Activated T-helper 1 cell treated with anti-CD3 and anti-CD28 coated beads, Interleukin-12 subunit alpha, Interleukin-12 subunit beta, Interleukin-2, Interleukin-4 antibody, amounts not matched to agents 30 ng/mL and 10 ng/mL and 1 ng/mL, durations not matched to agents 14 hours and 24 hours and 36 hours (primary cell): ENCODE measurements at places on chromosomes 16 and 17. TPM values are rescaled to one million over a fixed set of nuclear protein-coding genes. Genes with fewer than 3 reads are reported as not detected.

GRCh38 chr16:66676599-66676998, 19.9 kb downstream of the CMTM4 start:
- no peak for DNase-seq

DNA sequence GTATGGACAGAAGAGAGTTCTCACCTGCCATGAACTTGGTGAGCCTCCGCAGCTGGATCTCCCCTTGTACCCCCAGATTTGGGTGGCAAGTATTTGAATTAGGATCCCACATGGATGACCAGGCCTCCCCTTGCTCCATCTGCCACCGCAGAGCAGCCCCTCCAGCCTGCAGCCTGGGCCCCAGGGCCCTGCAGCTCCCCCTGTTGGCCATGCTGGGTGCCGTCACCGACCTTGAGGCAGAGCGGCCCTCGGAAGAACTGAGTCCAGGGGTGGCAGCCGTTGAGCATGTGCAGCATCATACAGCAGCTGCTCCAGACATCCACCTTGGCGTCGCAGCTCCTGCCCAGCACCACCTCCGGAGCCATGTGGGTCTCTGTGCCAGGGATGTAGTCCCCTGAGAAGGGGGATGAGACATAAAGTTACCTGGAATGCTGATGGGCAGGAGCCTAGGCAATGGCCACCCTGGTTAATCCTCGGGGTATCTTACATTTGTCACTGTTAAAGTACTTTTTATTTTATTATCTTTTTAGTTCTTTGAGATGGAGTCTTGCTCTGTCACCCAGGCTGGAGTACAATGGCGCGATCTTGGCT, 9.0 kb upstream of the SPATA32 start:
- peak; percentile 29 for DNase-seq

GRCh38 chr17:28385406-28385805, 13.9 kb downstream of the SARM1 start:
- DNase-seq = no peak

- DNase-seq = no peak
Observed at GRCh38 chr17:19248151-19248927, 11.2 kb downstream of the EPN2 start.

DNA sequence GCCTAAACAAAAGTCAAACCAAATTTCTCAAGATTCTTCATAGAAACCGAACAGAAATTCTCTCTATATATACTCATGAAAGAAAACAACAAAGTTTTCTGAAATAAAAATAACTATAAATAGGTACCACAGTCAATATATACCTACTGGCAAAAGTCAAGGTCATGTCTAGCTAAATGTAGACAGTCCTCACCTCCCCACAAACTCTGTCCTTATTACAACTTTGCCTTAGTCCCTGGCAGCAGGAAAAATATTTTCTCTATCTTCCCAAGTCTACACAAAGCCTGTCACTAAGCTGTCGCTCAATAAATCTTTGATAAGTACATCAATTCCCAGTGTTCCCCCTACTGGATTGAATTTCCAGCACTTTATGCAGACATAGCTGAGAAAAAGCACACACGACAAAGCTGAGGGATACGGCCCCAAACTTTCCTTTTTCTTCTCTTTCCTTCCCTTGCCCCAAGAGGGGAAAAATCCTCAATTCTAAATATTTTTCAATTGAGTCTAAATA, 2.7 kb downstream of the CFAP20 start:
- no peak for DNase-seq

DNA sequence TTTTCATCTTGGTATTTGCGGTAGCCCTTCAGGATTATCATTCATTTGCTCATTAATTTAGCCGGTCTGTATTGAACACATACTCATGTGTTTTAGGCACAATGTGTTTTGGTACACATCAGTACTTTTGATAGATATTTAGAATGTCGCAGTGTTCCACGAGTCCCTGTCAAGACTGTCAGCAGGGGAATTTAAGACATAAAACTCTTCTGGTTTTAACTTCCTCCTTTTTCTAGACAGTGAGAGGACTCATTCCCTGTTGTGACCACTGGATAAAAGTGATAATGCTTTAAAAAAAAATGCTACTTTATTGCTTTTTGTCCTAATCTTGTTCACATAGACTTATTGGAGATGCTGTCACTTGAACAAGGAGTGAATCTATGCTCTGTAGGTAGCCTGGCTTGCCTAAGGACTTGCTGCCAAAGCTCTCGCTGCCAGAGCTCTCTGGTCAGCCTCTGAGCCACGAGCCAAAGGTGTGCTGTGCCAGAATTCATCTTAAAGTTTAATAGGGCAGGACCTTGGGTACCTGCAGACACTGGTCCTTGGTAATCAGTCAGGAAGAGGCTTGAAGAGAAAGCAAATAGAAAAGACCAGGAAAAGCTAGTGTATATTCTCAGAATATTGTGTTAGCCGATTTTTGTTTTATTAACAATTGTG, 5.4 kb downstream of the DCAF7 start:
- DNase-seq = no peak

Gene CFAP97D1
- total RNA-seq = not detected in 2 replicates

- DNase-seq = no peak
Observed at GRCh38 chr16:79648826-79649225, 48.3 kb upstream of the MAF start.

Gene TMEM231
- 4.5 and 4.7 TPM in 2 replicates for total RNA-seq

GRCh38 chr17:33201283-33201682, 91.8 kb downstream of the ASIC2 start:
- no peak for DNase-seq

Gene GGT6
- total RNA-seq = not detected in 2 replicates

DNA sequence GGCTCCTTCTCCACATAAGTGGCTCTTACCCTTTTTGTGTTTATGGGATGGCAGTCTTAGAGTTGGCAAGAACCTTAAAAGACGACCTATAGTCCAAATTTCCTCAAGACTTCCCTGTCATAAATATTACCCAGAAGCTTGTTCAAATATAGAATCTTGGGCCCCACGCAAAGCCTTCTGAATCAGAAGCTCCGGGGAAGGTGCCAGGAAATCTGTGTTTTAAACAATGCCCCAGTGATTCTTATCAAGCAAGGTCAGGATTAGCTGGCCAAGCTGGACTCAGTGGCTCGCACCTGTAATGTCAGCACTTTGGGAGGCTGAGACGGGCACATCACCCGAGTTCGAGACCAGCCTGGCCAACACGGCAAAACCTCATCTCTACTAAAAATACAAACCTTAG, 85.7 kb downstream of the TIMM22 start:
- DNase-seq = no peak

Gene SSTR5
- not detected in 2 replicates for total RNA-seq

DNA sequence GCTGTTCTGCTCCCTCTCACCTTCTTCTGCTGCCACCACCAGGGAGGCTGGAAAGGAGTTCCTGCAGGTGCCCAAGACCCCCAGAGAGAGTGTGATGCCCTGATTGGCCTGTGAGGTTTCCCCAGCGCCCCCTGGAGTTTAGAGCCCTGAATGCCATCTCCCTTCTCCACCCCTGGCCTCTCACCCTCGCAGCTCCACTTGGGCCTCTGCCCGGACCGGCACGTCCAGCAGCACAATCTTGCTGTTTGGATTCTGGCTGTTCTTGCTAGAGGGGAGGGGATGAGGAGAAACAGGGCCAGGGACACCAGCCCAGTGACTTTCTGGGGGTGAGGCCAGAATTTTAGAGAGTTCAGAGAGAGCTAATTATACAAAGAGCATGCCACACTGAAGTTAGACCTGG, 12.5 kb upstream of the FAM171A2 start:
- DNase-seq = no peak

Gene WNT9B
- not detected in 2 replicates for total RNA-seq

Gene CORO6
- 5.1 and 6.4 TPM in 2 replicates for total RNA-seq

- DNase-seq = no peak
Observed at GRCh38 chr17:34974794-34975785, 5.2 kb upstream of the LIG3 start.

DNA sequence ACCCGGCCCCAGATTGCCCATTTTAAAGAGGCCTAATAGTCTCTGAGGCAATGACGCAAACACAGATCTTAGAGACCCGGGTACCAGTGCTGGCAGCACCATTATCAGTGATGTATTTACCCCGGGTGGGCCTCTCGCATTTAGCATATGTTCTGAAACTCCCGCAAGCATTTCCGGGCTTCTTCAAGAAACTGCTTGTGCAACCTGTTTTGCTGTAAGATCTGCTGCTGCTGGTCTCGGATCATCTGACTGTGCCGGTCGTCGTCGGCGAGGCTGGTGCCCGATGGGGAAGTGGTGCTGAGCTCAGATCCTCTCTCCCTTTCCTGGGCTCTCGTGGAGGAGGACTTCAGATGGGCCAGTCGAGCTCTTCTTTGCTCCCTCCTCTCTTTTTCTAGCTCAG, 12.5 kb downstream of the CEP295NL start:
- peak; percentile 54 for DNase-seq

Gene SPN
- 191 and 196 TPM in 2 replicates for total RNA-seq

- DNase-seq = no peak
Observed at GRCh38 chr16:90061437-90061836, 15.7 kb downstream of the PRDM7 start.

Gene HCFC1R1
- total RNA-seq = 30.0 and 30.9 TPM in 2 replicates

- DNase-seq = no peak
Observed at GRCh38 chr17:65287040-65287439, 149.9 kb downstream of the RGS9 start.

DNA sequence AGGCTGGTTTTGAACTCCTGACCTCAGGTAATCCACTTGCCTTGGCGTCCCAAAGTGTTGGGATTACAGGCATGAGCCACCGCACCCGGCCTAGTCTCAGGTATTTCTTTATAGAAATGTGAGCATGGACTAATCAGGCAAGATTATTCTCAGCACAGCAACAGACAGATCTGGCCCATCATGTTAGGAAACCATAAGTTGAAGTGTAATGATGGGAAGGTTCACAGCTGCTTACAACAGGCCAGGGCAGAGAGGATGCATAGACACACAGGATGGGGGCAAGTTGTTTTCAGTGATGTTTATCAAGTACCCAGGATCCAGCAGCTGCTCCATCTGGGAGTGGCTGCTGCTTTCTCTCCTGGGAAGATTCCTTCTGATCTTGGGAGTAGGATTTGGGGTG, 16.6 kb upstream of the NOS2 start:
- DNase-seq = no peak

- no peak for DNase-seq
Observed at GRCh38 chr17:10744501-10745000, 14.7 kb upstream of the TMEM220 start.

GRCh38 chr17:30173649-30174048, 57.0 kb downstream of the NSRP1 start:
- no peak for DNase-seq

Gene NLRC3
- total RNA-seq = 21.8 and 24.4 TPM in 2 replicates

- DNase-seq = no peak
Observed at GRCh38 chr16:87169509-87169995, 147.6 kb downstream of the C16orf95 start.

DNA sequence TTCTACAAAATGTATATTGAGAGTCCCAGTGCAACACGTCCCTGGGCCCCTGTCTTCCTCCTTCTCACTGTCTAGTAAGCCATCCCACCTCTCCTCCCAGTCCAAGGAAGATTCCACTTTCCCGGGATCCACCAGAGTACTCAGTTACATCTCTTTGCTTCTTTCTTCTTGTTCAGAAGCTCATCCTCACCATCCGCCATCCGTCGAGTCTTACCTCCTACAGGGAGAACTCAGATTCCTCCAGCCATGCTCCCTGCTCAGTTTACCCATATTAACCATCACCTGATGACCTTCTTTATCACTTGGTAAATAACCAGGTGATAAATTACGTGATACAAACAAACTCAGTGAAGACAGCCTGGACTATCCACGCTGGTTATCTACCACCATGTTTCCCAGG, 57.1 kb downstream of the CYTH1 start:
- DNase-seq = no peak

DNA sequence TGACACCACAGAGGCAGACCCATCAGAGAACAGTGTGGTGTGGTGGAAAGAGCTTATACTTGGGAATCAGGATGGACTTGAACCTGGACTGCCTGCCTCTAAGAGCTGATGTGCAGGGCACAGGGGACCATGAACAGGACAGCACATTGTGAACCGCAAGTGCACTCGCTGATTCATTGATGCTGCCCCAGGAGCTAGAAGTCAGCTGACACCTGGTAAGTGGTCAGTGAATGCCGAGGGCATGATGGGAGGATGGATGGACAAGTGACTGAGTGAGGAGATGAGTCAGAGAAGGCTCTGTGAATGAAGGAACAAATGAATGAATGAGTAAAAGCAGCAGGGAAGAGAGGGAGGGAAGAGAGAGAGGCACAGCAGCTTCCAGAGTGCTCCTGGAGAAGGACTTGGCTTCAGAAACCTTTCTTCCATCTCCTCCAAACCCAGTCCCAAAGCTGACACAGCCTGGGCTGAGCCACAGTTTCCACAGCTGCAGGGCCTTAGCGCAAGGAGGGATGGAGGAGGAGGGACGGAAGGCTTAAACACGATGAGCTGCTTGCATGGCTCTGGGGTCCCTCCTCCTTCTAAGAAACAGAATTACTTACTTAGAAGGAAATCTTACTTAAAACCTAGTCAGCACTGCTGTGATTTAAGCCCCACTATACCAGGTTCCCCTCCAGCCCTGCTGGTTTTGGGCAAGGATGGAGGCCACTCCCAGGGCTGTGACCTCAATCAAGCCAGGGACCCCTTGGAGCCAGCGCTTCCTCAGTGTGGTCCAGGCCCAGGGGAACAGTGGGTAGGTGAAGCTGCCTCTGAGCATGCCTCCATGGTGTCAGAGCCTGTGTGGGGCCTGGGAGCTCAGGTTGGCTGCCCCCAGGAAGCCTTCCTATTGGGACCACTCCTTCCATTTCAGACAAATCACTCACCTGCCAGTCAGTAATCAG, 184.6 kb downstream of the TMEM132E start:
- DNase-seq = no peak

GRCh38 chr17:58412961-58413586, 4.3 kb downstream of the RNF43 start:
- no peak for DNase-seq

- no peak for DNase-seq
Observed at GRCh38 chr16:63981639-63982038, 1140.2 kb downstream of the CDH11 start.

Gene HEATR9
- 0.13 TPM in 1 of 2 replicates, not detected in the other for total RNA-seq

Gene METTL22
- total RNA-seq = 30.0 and 32.0 TPM in 2 replicates

DNA sequence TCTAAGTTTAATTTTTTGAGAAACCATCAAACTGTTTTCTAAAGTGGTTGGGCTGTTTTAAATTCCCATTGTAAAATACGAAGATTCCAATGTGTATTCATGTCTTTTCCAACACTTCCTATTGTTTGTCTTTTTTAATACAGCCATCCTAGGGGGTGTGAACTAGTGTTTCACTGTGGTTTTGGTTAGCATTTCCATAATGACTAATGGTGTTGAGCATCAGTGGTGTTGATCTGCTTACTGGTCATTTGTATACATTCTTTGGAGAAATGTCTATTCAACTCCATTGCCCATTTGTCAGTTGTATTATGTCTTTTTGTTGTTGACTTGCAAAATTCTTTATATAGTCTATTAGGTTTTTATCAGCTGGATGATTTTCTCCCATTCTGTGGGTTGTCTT, 239.2 kb upstream of the AXIN2 start:
- no peak for DNase-seq
